ENCODE measurements at places on chromosomes 5 and 9.

DNA sequence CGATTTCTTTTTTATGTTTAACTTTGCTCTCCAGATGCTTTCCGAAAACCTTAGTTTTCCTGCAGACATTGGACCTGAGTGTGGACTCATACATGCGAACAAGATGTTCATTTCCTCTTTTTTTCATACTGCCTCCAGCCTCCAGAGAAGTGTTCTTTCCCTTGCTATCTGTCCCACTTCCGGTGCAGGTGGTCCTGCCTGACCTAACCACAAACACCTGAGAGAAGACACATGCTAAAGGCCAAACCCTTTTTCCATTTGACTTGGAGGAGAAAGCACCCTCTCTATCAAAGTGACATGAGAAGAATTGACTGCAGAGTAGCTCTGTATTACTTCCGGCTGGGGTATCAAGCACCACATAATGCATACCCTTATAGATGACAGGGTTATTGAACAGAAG, 334.0 kb downstream of the ARHGEF28 start:
- DNase-seq: no peak

DNA sequence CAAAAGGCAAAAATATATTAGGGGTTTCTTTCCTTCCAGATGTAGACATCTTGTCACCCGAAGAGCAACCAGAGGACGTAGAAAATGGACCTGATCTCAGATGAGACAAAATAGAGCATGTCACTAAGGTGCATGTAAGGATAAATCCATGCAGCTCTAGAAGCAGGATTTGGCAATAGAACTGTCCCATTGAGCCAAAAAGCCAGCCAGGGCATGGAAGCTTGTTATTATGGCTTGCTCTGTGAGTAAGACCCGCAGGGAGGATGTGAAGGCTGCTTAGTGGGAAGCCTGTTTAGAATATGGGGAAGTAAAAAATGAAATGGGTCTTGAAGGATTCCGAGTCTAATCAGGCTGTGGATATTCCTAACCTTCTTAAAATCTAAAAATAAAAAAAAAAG, 165.6 kb upstream of the MPDZ start:
- no peak for DNase-seq

- no peak for DNase-seq
Measured at GRCh38 chr5:152309926-152310450, 95.1 kb downstream of the NMUR2 start.

- DNase-seq: no peak
Measured at GRCh38 chr9:83699615-83700014, 8.1 kb downstream of the UBQLN1 start.

DNA sequence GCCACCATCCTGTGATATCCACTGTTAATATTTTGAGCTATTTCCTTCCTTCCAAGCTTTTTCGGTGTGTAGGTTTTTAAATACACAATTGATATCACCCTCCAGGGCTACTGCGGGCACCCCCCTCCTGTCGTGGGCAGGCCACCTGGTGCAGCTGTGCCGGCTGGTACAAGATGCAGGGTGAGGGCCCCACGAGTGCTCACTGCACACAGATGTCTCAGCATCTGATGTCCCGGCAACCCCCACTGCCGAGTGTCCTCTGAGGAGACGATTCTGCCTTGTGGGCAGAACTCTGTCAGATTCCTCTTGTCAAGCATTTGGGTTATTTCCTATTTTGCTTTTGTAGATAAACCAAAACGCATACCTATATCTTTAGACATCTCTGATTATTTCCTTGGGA, 25.1 kb downstream of the CACNA1B start:
- no peak for DNase-seq

- DNase-seq: no peak
Measured at GRCh38 chr5:156531199-156531598, 204.2 kb downstream of the SGCD start.

DNA sequence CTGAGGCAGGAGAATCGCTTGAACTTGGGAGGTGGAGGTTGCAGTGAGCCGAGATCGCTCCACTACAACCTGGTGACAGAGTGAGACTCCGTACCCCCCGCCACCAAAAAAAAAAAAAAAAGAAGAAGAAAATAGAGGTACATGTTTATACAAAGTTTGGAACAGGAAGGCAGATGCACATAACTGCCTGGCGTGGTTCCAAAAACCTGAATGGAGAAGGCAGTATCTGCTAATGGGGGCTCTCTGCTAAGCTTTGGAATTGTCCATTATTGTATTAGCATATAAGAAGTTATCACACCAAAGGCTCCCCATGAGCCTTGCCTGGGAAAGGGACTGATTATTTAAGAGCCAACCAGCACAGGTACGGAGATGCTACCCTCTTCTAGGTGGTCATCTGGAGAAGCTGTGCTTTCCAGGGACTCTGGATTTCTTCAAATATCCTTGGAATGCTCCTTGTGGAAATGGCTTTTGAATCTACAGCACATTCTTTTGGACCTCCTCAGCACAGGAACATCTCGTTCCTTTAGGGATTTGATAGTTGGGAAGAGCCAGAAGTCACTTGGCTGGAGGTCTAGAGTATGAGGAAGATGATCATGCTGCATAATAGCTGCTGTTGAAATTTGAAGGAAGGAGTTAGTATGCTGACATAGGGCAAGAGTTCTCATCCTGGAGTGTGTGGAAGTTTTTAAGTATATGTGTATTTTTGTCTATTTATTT, 42.5 kb upstream of the ABCA1 start:
- no peak for DNase-seq

GRCh38 chr5:154191467-154192261, 1.1 kb downstream of the GALNT10 start:
- peak; percentile 24 for DNase-seq

DNA sequence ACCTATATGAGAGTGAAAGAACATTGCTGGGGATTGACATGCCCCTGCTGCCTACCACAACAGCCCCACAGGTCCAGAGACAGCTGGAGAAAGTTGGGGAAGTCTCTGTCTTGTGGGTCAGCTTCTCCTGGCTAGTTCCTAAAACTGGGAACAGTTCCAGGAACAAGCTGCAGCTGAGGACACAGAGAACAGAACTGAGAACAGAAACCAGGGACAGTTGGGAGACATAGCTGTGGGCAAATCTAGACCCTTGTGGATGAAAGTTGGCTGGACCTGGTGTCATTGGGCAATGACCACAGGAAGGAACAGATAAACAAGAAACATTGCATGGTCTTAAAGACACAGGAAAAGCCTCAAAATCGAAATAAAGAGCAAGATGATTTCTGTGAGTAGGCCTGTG, 58.3 kb upstream of the MOCS2 start:
- no peak for DNase-seq

GRCh38 chr9:93308158-93308602, 124.2 kb downstream of the WNK2 start:
- DNase-seq: no peak

DNA sequence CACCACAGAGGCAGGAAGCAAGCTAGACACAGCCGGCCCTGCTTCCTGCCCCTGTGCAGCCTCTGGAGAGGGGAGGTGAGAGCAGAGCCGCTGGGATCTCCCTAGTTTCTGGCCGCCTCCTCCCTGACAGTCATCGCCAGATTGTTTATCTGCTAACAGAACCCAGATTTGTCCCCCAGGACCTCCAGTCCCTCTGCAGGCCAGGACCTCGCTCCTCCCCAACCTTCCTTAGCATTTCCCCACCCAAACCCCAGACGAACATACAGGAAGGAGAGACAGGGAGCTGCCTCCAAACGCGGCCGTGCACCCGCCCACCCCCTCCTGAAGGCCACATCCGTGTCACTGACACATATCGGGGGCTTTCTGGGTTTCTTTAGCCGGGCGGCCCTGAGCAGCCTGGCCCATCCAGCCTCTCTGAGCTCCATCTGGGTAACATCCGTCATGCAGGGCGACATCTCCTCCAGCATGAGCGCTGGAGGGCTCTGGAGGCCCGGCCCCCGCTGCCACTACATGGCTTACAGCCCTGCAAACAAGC, 47.5 kb downstream of the DBH start:
- DNase-seq: no peak

DNA sequence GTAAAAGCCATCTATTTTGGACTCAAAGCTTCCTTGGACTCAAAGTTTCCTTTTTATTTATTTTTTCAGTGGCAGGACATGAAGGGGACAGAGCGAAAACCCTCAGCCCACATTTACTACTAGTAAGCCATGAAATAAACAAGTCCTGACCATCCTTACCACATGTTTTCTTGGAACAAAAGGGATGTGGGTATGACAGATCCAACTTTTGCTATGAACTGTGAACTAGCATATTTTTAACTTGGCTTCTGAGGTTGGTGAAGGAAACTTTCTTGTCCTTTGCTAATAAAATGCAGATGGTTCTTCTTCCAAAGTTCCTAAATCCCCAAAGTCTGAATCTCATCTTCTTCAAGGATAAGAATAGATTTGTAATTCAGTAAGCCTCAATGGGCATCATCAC, 122.7 kb upstream of the TNC start:
- DNase-seq: no peak

DNA sequence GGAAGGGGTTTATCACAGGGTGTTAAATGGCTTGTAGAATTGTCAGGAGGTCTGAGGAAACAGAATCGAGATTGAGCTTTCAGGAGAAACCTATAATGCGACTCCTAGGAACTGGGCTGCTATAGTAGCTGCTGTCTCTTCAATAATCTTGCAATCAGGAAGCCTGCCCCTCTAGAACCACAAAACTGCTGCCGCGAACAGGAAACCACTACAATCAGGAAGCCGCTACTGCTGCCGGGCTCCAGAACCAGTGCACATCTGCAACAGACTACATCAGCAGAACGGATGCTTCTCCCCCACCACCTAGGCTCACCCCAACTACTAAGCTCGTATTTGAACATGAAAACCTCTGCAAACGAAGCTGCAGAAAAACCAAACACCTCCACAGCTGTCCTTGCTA, 31.6 kb downstream of the TNFSF8 start:
- peak; percentile 28 for DNase-seq

DNA sequence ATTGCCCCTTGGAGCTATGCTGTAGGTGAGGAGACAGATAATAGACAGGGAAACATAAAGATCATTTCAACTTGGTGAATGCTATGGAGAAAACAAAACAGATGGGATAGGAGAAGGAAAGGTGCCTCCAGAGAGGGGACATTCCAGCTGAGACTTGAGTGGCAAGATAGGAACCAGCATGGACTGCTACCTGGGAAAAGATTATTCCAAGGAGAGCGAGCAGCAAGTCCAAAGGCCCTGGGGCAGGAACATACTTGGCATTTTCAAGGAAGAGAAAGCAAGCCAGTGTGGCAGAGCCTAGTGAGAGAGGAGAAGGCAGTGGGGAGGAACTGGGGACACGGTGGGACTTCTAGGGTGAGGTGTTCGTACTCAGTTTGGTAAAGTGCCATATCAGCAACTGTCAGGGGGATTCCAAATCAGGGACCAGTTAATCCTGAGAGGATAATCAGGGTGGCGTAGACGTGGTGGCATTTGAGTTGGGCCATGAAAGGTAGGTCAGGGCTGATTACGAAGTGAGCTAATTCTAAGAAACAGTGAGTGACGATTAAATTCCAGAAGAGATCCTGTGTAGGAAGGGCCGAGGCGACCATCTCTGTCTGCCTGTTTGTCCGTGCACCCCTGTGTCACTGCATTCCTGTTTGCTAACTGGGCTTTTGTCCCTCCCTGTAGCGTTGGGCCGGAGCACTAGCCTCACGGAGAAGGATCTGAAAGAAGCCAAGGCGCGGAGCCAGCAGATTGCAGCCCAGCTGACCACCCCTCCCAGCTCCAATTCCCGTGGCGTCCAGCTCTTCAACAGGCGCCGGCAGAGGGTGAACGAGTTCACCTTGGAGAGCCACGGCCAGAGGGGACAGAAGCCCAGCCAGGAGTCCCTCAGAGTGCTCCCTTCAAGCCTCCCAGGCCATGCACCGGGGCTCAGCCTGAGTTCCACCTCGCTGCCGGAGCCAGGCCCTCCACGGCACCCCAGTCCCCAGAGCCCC, 7.1 kb downstream of the SYNPO start:
- no peak for DNase-seq

GRCh38 chr5:2738700-2739359, 12.6 kb downstream of the IRX2 start:
- no peak for DNase-seq

GRCh38 chr5:102902135-102902448, 147.0 kb downstream of the PAM start:
- no peak for DNase-seq

GRCh38 chr5:40521108-40521785, 158.5 kb upstream of the PTGER4 start:
- DNase-seq: no peak

DNA sequence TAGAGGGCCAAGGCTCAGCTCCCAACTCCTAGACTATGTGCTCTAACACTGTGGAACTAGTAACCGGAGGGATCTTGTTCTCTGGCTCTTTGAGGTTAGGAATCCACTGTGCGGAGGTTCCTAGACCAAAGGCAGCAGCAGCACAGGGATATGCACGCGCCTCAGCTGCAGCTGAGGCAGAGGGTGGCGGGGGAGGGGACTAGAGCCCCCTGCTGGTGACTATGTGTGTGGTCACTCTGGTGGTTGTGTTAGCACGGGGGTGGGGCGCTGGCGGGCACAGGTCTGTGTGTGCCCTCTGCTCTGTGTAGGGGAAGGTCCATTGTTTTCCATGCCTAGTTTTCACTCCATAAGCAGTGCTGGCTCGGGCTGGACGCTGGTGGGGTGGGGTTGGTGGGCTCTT, 458.0 kb upstream of the IZUMO3 start:
- DNase-seq: no peak

DNA sequence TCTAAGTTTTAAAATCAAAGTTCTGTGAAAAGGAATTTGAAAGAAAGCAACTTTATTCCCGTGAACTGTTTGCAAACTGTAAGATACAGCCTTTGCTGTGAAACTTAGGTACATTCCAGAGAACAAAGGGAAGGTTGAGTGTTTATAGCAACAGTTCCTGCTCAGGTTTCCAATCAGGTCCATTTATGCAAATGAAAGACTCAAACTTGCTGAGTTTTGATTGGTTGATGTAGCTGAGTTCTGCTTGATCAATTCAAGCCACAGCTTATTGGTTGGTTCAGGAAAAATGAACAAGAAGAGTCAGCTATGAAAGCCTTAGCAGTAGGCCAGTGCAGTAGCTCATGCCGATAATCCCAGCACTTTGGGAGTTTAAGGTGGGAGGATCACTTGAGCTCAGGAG, 37.9 kb downstream of the SLC27A6 start:
- no peak for DNase-seq

GRCh38 chr9:14782286-14783051, 59.9 kb upstream of the CER1 start:
- no peak for DNase-seq

DNA sequence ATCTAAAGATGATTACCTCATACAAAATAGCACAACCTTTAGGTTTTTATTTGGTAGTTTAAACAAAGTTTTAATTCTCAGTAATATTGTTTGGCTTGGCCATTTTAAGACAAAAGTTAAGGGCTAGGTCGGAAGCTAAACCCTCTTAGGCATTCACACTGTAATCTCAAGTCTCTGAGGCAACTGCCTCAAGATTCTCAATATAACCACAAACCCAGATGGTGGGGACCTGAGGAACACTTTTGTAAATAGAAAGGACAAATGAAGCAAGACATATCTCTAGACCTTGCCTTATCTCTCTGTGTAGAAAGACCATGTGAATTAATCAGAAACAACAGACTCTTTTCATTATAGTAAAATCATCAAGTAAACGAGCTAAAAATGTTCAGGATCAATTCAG, 500.2 kb upstream of the CDH6 start:
- no peak for DNase-seq

DNA sequence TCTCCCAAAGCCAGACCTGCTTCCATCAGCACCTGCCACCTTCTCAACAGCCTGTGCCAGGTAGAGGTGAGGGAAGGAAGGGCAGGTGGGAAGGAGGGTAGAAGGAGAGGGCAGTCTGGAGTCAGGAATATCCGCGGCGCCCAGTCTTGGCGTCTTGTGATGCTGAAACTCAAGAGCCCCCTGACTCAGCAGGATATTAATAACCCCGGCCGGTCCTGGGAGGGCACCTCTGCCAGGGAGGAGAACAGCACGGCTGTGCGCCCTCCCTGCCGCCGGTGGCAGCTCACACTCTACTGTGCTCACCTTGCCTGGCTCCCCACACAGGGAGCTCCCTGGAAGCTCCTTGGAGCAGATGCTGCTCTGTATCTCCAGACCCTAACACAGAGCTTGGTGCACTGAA, 11.6 kb upstream of the NTNG2 start:
- no peak for DNase-seq

Measured in putamen (tissue), 1 donor.